ENCODE measurements at places on chromosomes 7 and 10.

DNA sequence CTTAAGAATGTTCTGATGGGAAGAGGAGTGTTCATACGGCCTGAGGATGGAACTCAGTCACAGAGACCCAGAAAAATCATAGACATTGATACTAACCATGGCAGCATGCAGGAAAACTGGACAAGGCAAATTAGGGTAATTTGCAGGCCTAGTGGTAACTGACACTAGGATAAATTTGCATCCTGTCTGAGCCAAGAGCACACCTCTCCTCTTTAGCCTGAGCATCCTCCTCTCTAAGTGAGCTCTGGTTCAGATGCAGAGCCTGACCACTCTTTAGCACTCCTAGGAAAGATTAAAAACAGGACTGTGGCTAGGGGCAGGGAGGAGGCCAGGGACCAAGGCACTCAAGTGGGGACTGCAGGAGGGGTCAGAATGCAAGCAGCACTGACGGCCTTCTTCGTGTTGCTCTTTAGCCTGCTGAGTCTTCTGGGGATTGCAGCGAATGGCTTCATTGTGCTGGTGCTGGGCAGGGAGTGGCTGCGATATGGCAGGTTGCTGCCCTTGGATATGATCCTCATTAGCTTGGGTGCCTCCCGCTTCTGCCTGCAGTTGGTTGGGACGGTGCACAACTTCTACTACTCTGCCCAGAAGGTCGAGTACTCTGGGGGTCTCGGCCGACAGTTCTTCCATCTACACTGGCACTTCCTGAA is at the start of gene TAS2R41:
Gene TAS2R41 (plus strand): TSS at position 373 of the 650 bp plus-strand sequence. CDS start 0 bp downstream, at position 373.
- DNase-seq: no peak

- DNase-seq: no peak
Observed at GRCh38 chr10:43209651-43210141, 57.2 kb downstream of the RASGEF1A start.

DNA sequence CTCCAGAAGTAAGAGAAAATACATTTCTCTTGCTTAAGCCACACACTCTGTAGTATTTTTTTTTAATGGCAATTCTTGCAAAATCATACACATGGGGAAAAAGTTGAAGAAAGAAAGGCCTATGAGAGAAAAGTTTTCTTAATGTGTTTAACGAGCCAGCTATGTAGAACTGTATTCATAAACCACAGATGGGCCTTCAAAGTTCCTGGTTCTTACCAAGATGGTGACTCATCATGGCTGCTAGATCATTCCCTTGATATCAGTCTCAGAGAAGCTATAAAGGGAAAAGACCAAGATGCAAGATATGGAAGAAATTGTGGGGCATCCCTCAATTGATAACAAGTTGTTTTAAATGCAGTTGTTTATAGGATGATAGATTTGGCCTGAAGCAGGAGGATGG is 992.7 kb upstream of the MBL2 start:
- no peak for DNase-seq

- no peak for DNase-seq
Observed at GRCh38 chr10:31581741-31582323, 262.8 kb downstream of the ZEB1 start.

DNA sequence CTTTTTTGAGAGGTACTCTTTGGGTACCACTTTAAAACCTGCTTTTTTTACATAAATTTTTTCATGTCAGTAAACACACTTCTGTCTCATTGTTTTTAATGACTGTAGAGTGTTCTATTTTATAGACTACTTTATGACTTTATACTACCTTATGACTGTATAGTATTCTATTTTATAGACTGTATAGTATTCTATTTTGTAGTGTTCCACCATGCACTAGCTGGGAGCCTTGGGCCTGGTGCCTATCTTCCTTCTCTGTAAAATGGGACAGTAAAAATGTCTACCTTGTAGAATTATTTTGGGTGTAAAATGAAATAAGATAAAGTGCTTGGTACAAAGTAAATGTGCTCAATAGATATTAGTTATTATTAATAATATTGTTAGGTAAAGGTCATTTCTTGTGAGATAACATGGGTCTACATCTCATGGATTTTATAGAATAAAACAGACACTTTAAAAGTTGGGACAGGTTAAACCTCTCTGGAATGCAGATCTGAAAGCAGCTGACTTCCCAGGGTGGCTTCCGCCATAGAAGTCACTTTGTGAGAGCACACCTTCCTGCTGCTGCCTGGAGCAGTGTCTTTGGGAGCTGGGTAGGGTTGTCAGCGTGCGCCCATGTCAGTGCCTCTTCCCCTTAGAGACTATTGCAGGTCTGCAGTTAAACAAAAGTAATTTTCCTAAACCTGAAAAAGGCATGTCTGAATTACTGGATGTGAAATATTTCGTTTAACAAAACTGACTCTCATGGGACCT is 31.0 kb downstream of the CCNY start:
- no peak for DNase-seq

DNA sequence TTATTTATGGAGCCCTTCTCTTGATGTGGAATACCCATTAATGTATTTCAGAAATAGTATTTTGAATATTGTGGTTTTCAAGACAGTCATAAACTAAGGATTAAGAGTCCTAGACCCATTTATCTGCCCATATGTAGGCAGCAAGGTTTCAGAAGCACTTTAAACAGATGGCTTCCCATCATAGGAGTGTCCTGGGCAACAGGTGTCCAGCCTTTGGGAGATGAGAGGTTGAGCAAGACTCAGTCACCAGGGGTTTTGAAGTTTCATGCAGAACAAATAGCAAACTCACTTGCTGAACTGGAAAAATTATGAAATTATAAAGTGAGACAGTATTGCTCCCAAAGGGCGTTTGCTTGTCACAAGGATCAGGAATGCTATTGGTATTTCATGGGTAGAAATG is 192.9 kb upstream of the CSTF2T start:
- DNase-seq: no peak

- no peak for DNase-seq
Observed at GRCh38 chr7:155119801-155120382, 49.8 kb downstream of the HTR5A start.

DNA sequence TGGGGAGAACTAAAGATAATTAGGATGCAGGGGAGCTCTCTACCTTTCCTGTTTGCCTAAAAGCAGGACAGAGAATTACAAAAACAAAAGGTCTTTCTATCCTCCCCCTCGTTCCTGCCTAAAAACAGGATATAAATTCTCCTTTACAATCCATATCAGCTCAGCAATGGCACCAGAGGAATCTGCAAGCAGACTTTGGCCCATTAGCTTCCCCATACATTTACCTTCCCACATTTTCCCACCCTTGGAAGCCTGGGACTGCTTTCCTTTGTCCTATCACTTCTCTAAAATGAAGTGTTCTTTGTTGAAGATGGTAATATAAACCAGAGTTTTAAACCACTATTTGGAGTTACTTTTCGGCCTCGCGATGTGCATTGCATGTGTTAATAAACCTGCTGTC is 15.5 kb downstream of the SHTN1 start:
- DNase-seq: no peak

DNA sequence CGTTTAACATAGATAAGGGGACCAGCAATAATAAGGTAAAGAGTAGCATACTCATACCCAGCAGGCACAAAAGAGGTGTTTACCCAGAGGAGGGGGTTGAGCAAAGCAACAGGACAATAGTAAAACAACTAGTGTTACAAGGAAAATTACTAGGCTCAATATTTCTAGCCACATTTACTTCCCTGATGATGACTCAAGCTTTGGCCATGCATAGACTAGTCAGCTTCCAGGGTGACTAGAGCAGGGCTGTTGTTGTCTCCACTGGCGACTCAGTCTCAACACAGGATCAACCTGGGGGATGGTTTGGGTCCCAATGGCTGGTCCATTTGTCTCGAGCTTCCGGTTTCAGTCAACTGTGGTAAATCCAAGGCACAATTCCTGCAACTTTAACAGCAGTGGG is 217.7 kb upstream of the KCND2 start:
- DNase-seq: no peak

GRCh38 chr7:82548141-82548688 is 104.6 kb upstream of the CACNA2D1 start:
- no peak for DNase-seq

DNA sequence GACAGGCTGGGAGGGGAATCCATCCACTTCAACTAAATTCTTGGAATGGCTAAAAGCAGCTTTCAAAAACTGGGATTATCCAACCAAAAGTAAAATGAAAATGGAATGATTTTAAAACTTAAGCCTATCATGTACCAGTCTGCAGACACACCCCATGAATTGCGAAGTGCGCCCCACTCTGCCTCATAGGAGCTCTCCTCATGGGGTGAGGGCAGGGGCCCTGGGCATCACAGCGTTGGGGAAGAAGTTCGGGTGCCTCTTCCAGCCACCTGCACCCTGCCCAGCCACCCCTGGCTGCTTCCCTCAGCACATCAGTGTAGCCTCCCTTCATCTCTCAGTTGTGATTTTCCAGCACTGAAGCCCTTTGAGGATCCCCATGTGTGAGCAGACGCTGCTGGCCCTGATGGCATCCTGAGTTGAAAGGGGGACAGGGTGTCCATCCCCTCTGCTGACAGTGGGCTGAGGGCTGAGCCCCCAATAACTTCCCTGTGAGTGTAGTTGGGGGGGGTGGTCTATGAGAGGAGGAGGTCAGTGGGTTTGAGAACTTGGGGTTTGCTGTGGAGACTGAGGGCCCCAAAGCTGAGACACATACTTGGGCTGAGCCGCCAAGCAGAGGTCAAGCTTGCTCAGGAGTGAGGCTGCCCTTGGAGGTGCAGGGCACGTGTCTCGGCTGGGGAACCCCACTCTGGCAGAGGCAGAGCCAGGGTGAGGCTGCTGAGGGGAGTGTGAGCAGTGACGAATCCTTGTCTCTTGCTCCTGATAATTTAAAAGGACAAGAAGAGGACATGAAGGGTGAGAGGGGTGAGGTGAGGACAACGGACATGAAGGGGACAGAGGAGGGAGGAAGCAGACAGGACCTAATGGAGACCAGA is 542.1 kb downstream of the TCERG1L start:
- DNase-seq: no peak

DNA sequence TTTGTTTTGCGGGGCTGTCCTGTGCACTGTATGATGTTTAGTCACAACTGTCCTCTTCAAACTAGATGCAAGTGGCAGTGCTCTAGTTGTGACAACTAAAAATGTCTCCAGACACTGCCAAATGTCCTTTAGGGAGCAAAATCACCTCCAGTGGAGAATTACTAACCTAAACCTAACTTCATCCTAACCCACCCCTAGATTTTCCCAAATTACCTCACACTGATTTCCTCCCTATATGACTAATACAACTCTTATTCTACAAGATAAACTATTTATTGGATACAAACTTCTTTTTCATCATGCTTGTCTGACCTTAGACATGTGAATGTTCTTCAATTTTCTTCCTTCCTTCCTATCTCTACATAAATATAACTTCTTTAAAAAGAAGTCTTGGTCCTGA is 26.4 kb downstream of the PNPLA8 start:
- no peak for DNase-seq

DNA sequence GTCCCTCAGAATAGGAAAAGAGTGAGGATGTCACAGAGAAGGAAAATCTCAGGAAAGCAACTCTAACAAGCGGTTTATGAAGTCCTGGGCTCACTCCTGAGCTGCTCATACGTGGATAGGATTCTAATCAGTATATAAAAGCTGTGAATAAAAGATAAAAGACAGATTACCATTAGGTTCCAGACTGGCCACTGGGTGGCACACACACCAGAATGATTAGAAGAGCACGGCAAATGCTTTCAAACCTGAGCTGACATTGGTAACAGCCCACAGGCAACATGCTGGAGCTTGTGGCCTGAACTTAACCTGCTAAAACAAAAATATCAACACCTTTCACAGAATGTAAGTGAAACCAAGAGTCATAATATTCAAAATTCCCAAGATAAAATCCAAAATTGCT is 370.8 kb downstream of the GRID1 start:
- DNase-seq: no peak

DNA sequence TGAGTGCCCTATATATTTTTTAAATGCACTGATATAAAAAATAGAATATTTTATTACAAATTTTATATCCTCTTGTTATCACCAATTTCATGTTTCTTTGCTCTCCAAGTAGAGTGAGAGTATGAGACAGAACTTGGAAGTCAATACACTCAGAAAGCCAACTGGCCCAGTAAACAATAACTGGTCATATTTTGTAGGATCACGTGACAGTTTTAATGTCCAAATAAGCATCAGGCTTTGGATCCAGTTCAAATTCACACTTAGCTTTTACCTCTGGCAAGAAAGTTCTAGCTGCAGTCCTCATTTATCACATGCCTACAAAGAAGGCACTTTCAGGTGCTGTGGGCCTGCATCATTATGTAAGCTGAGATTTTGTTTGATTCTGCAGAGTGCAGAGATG is 21.6 kb upstream of the TPK1 start:
- DNase-seq: no peak

DNA sequence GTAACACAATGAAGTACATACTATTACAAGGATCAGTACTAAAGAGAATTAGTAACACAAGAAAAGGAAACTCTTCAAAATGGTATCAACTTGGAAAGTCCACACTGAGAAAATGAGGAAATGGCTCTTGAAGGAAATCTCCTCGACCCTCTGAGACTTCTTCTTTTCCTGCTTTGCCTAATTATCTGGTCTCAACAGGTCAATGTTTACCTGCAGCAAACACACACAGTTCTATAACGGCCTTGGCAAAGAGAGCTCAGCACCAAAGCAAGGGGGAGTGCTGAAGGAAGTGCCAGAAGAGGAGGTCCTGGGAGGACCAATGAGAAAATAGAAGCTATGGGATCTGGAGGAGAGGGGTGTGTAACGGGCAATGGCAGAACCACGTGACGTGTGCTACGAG is 21.9 kb downstream of the CHCHD3 start:
- DNase-seq: no peak

DNA sequence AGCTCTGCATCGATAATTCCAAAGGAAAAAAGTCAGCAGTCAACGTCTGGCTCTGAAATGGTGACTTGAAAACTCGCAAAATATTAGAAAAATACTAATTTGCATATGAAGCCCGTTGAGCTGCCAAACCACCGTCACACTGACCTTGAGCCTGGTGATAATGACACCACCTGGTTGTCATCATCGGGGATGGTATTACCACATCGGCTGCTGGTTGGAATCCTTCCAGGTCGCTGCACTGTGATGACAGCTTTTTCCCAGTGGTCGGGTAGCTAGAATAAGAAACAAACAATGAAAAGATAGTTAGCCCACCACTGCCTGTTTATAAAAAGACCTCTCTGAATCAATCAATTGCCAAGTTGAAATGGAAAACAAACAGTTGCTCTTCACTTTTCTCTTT is 41.6 kb downstream of the LAMB1 start:
- DNase-seq: no peak

Measured in NCI-H1048 (cell line).